Suppressor macrophage treated with lipopolysaccharide for 4 hours (primary cell): ENCODE measurements at places on chromosomes 7 and 10.

DNA sequence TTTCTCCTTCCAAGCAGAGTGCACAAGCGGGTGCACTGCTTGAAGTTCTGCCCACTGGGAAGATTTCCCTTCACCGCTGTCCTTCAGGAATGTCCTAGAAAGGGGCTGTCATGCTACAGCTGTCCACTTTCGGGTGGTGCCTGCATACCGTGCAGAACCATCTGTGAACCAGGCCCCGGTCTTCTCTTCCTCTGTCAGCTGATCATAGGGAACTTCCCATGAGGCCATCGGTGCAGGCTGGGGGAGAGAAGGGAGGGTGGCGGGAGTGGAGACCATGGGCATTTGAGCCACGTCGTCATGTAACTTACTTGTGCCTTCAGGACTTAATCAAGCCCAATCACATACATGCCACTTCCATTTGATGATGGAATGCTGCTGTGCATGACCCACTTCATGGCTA lies 111.6 kb downstream of the NKX6-2 start:
- no peak for DNase-seq

GRCh38 chr7:121369462-121369861 lies 26.6 kb downstream of the FAM3C start:
- no peak for DNase-seq

DNA sequence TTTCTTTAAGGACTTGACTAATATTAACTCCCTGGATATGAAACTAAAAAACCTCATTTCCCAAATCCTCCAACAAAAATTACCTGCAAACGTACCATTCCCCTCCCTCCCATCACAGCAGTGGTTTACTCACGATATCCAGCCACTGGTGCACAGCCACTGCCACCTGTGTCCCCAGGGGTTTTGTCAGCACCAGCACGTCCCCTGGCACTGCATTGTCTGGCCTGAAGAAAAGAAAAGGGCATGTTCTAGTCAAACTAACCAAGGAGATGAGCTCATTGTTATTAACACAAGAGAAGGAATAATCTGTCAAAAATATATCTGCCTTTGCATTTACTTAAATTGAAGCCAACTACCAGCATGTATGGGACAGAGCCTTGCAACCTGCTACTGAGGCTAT lies 18.5 kb downstream of the SEPHS1 start:
- DNase-seq, result no peak

GRCh38 chr10:99612167-99612831 lies 7.9 kb downstream of the SLC25A28 start:
- peak; percentile 63 for DNase-seq

DNA sequence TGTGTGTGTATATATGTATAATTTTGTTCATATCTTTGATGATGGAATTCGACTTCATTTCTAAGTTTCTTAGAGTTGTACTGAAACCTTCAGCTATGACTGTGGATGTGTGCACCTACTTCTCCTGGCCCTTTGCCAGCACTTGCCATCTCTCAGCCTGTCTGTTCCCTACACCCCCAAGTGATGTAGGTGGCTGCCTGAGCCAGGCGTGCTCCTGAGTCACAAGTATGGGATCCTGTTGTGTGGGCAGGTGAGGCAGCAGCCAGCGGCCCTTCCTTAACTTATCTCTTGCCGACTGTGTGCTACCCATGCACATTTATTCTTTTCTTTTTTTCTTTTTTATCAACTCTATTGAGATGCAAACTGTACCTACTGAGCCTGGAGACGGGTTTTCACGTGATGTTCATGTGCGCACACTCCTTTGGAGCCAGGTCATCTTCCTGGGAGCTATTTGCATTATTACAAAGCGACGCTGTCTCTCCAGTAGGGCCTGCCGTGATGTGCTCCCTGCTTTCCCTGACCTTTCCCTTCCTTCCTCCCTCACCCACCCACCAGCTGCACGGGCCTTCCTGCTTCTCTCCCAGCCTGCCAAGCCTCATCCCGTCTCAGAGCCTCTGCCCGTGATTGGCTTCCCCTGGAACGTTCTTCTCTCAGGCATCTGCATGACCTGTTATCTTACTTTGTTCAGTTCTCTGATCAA lies 31.3 kb upstream of the GALNT11 start:
- DNase-seq, result no peak

GRCh38 chr10:42954766-42955492 lies 121.9 kb upstream of the RET start:
- no peak for DNase-seq

- no peak for DNase-seq
Measured at GRCh38 chr10:124231168-124232155, 138.1 kb upstream of the CHST15 start.

GRCh38 chr10:130662775-130663174 lies 526.6 kb downstream of the GLRX3 start:
- no peak for DNase-seq

DNA sequence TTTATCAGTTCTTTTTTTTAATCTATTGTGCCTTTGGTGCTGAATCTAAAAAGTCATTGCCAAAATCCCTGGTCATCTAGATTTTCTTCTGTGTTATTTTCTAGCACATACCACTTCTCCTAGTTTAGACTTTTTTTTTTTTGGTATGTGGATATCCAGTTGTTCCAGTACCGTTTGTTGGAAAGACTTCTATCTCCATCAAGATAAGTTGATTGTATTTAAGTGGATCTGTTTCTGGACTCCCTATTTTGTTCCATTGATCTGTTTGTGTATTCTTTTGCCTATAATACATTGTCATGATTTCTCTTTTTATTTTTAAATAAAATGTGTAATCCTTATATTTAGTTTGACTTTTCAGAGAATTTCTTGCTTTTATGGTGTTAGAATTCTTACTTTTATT lies 35.5 kb downstream of the RSBN1L start:
- no peak for DNase-seq

- DNase-seq, result no peak
Measured at GRCh38 chr7:105028004-105028403, 14.0 kb downstream of the KMT2E start.

GRCh38 chr10:93357680-93358079 lies 124.5 kb downstream of the MYOF start:
- peak; percentile 29 for DNase-seq

GRCh38 chr7:148670374-148670773 lies 28.3 kb upstream of the CUL1 start:
- DNase-seq, result no peak

DNA sequence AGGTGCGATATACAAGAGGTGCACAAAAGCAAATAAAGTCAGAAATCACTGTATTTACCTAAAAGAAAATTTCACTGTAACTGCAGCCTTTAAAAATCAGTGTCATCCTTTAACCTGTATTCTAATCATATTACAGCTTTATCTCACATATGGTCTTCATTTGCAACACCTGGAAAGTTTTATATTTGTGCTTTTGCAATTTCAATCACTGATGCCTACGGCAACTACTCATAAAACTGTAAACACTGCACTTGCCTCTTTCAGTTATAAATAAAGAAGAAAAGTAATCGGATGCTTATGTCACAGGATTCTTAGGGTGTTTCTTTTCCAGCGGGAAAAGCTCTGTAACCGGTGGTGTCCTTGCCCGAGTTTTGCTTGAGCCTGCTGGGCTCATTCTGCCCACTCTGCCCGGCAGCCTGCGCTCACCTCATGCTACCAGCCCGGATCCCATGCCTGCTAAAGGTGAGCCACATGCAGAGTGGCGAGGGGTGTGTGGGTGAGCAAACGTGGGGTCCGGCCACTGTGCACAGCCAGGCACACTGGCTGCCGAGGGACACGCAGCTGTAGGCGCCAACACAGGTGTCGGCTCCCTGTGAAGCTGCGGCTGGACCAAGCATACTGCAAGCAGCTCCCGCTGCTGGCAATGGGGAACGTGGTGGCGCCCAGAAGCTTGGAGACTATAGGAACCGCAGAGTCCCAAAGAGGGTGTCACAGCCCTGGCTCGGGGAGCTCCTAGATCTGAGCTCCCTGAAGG lies 56.3 kb upstream of the ABCB5 start:
- DNase-seq, result no peak

GRCh38 chr10:88507826-88508453 lies 75.2 kb downstream of the RNLS start:
- DNase-seq, result no peak

DNA sequence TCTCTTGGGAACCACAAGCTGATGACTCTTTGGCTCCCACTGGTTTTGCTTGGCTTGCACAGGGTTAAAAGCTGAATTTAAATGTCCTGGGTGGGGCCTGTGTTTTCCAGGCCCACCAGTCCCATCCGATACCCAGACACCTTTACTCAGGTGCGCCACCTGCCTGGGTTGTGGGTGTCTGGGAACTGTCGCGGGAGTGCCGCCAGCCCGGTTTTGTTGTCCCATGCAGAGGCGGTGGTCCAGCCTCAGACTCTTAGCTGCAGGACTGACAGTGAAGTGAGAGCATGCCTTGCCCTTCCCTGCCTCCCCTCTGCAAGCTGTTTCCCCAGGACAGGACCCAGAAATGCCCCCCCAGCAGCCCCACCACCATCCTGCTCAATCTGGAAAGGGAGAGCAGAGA lies 255.6 kb upstream of the ZNF32 start:
- DNase-seq, result no peak

DNA sequence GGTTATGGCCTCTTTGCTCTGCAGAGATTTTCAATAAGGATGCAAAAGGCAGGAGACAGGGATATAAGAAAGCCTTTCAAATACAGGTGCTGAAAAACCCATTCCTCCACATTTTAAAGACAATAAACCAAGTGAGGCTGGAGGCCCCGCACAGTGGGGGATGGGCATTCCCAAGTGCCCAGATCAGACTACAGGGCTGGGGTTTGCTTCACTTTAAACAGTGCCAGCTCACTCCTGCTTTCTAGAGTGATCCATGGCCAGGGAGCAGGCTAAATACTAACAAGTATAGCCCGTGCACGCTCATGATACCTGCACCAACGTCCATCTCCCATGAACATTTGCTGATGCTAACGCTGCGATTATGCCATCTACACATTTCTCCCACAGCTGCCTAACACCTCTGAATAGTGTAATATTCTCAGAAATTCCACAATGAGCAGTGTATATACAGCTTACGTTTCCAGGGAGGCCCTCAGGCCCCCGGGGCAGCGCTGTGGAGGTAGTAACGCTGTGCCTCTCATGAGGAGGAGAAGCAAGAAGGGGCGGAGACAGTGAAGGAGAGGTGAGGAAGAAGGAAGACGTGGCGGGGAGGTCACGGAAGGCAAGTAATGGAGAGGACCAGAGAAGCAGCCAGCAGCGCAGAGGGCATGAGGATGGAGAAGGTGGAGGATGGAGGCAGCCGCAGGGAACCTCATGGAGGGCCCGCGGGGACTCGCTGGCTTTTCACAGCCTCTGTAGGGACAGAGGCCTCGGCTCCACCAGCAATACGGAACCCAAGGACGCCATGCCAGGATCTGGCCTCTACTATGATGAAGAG lies 141.7 kb downstream of the USP6NL start:
- no peak for DNase-seq

GRCh38 chr10:2658780-2659179 lies 408.6 kb upstream of the PFKP start:
- no peak for DNase-seq

GRCh38 chr10:35268323-35268722 lies 68.0 kb upstream of the CCNY start:
- DNase-seq, result no peak

DNA sequence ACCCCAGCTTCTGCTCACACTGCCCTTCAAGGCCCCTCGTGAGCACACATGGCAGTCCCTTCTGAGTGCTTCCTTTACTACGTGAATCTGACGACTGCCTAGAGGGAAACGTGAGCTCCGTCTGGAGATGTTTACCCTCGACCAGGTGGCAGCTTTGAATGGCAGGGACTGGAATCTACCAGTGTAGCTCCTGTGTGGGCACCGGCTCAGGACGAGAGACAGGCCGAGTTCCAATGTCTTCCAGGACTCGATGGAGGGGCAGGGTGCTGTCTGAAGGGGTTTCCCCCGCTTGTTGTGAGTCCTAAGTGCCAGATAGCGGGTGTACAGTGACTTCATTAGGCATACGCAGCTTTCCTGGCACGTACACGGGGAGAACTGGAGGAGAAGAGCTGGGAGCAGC lies 229.9 kb downstream of the ADARB2 start:
- DNase-seq, result no peak

DNA sequence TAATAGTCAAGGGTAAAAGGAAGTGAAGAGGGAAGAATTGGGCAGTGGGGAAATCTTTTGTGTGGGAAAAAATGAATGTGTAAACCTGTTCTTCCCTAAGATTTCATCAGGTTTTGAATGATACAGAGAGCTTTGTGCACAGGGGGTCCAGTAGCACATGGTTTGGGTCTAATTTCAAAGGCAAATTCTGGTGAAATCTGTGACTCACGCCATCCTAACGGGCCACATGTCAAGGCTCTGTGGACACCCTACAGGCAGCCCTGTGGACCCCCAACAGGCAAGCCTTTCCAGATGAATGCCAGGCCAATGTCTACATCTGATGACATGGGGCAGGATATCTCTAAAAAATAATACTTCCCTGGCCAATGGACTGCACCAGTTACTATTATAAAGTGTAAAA lies 309.8 kb downstream of the PARD3 start:
- DNase-seq, result no peak

DNA sequence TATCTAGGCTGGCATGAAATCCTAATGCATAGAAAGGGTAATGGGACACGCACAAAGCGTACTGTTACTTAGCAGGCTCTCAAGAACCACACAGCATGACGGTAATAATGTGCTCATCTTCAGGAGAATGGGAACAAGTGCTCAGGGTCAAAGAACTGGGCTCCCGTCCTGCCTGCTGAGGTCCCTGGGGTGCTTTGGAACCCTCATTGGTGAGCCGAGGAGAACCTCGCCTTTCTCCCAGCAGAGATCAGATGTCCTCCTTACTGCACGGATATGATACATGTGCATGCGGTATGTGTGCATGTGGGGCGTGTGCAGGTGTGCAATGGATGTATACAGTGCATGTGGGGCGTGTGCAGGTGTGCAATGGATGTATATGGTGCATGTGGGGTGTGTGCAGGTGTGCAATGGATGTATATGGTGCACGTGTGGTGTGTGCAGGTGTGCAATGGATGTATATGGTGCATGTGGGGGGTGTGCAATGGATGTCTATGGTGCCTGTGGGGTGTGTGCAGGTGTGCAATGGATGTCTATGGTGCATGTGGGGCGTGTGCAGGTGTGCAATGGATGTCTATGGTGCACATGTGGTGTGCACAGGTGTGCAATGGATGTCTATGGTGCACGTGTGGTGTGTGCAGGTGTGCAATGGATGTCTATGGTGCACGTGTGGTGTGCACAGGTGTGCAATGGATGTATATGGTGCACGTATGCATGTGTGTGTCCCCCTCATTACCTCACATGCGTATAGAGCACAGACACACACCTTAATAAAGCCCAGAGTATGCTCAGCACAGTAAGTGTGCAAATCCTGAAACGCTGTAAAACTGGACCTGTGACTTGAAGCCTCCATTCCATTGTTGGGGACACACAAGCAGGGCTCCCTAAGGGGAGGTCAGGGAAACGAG lies 336.3 kb downstream of the PTPRN2 start:
- no peak for DNase-seq

- DNase-seq, result no peak
Measured at GRCh38 chr10:61565819-61566560, 96.7 kb upstream of the CABCOCO1 start.

- no peak for DNase-seq
Measured at GRCh38 chr10:16950656-16951601, 133.7 kb upstream of the RSU1 start.

GRCh38 chr10:108801775-108802517 lies 1121.4 kb downstream of the XPNPEP1 start:
- no peak for DNase-seq

- no peak for DNase-seq
Measured at GRCh38 chr10:119386666-119387065, 155.9 kb downstream of the RGS10 start.

- peak; percentile 93 for DNase-seq
Measured at GRCh38 chr7:47474937-47475879, 106.7 kb downstream of the TNS3 start.

- DNase-seq, result no peak
Measured at GRCh38 chr7:81519886-81520285, 250.0 kb downstream of the HGF start.
